ENCODE measurements at places on chromosomes 3 and 15. TPM values are rescaled to one million over a fixed set of nuclear protein-coding genes. Genes with fewer than 3 reads are reported as not detected.

Gene PARP15
- total RNA-seq: not detected

Gene DPPA2
- not detected for total RNA-seq

- no peak for DNase-seq
Measured at GRCh38 chr3:151969026-151969642, 95.7 kb downstream of the SUCNR1 start.

Gene PBRM1
- total RNA-seq: 50.6 TPM

GRCh38 chr3:170640737-170641171 is 54.9 kb upstream of the SLC7A14 start:
- no peak for DNase-seq

DNA sequence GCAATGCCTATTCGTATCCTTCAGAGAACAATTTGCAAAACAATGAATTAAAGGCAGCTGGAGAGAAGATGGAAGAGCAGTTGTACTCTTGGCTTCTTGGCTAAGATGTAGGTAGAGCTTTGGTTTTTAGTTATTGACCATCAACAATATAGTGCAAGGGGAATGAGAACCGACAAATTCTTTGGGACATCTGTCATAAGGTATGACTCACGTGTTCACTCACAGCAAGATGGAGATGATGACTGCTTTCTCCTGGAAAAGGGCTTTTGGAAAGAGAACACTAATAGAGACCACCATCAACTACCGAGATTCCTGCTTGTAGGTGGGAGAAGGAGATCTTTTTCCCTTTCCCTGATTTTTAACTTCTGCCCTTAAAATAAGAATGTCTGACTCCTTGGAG is 234.9 kb downstream of the NTRK3 start:
- DNase-seq: no peak

DNA sequence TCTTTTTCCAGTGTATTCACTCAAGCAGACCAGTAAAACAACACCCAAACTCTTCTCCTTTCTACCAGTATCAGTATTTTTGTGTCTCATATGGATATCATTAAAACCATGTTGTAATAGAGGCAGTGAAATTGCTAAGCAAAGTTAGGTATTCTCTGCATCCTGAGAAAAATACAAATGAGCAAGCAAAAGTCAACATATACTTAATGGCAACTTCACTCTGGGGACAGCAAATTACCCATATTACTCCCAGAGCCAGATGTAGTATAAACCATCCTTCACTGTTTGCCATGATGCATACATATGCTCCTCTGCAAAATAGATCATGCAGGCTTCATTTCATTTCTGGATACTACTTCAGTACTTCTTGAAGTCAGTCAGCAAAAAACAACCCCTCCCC is 22.1 kb downstream of the UBA5 start:
- no peak for DNase-seq

- no peak for DNase-seq
Measured at GRCh38 chr3:110562621-110563020, 509.0 kb upstream of the NECTIN3 start.

DNA sequence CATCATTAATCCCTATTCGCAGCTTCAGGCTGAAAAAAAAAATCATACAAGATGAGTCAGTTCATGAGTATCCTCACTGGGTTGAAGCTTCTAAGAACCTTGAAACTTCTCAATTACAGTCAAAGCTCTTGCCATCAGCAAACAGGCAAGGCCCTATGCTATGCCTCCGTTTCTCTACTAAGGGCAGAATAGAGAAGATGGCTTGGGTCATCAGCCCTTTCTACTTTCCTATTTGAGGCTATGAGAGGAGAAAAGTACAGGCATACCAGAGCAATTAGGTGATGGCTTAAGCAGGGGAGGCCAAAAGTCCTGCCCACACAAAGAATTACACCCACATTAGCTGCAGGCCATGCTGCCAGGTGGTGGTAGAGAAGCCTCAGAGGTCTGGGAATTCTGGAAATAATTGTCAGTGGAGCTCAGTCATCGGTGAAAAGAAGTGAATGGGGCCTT is 89.0 kb downstream of the MRPL46 start:
- DNase-seq: no peak

- DNase-seq: no peak
Measured at GRCh38 chr3:88996691-88997090, 110.7 kb upstream of the EPHA3 start.

Gene FGF7
- not detected for total RNA-seq
